ENCODE measurements at places on chromosomes 6 and 20.

- no peak for DNase-seq
Measured at GRCh38 chr20:32960222-32960518, 44.1 kb downstream of the SUN5 start.

DNA sequence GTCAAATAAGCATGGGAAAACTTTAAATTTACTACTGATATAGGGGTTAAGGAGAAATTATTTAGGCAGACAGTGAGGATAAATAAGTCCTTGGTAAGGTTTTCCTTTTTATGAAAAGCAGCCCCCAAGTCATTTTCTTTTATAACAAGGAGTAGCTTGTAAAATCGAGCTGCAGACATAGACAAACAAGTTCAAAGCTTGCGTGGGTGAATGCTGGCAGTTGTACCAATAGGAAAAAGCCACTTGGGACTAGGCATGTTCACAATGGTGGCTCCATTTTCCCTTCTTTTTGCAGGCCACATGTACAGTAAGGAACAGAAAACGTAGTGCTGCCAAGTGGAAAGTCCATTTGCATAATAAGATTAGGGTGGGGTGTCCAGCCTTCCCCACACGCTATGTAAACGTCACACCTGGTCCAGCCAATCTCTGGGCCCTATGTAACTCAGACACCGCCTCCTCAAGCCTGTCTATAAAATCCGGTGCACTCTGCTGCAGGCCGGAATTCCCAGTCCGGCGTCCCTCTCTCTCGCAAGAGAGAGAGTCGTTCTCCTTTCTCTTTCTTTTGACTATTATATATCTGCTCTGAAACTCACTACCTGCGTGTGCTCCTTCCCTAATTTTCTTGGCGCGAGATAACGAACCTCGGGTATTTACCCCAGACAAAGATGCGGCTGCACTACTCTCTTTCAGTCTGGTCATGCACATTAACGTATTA, 217.1 kb upstream of the MAN1A1 start:
- DNase-seq, result no peak

DNA sequence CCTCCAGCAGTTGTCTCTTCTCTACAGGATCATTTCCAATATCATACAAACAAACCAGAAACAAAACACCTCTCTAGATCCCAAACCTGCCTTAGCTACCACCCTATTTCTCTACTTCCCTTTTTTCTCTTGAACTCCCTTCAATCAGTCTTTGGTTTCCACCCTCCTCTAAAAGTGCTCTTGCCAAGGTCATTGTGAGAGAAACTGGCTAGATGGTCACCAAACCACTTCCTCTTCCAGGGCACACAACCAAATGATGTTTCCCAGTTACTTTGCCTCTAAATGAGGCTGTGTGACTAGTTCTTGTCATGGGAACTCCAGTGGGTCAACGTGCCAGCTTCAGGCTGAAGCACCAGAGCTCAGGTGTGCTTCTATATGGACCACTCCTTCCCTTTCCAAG, 85.8 kb upstream of the ARMC2 start:
- DNase-seq, result no peak

DNA sequence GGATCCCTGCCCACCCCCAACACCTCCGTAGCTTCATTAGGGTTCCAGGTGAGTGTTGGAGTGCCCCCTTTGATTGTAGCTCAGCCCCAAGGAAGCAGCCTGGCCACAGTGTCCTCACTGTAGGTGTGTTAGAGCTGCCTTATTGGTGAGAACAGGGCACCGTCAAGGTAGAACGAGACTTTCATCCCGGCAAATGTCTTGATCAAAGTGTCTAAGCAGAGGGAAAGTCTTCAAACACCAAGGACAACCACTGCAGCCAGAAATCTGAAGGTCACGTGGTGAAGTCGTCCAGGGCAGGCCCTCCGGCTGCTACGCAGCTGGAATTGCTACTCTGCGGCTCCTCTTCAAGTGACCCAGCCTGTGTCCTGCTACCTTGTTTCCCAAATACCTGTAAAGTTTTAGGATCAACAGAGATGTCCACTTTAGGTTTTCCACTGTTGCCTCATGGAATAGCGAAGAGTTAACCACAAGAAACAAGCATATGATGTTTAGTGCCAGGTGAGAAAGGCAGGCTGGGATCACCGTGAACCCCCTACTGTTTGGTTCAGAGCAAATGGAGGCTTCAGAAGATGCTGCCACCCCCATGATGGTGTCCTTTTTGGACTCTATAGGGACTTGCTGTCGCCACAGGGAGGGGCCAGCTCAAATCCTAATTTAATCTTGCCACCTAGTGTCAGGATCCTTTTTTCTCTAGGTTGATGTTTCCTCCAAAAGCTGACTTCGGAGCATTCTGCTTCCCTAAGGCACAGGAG, 1.7 kb upstream of the DLL1 start:
- DNase-seq, result no peak

DNA sequence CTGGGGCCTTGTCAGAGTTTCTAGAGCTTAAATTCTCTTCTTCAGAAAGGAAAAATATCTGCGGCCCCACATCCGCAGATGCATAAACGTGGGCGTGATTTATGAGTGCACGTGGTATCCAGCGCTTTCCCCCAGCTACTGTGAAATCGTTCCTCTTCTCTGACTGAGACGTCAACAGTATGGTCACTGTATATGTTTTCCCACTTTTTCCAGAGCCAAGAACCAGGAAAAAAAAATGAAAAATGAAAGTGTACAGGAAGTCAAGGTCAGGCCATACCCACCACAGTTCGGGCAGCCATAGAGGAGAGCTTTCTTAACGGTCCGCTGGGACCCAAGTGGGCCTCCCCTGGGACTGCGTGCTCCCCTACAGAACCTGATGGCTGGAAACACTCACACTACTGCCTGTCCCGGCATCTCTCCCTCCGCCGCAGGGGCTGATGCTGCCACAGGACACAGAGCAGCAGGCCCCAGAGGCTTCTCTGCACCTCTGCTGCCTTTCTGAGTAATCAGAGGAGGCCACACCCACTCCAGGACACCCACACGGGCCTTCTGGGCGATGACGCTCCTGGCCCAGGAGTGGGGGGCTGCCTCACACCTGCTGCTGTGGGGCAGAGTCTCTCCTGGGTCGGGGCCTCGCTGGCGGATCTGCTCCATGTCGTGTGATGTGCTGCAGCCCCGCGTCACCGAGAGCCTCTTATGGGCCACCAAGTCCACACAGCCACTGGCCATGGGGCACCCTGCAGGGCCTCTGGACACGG, 16.4 kb upstream of the STX16 start:
- peak; percentile 57 for DNase-seq

DNA sequence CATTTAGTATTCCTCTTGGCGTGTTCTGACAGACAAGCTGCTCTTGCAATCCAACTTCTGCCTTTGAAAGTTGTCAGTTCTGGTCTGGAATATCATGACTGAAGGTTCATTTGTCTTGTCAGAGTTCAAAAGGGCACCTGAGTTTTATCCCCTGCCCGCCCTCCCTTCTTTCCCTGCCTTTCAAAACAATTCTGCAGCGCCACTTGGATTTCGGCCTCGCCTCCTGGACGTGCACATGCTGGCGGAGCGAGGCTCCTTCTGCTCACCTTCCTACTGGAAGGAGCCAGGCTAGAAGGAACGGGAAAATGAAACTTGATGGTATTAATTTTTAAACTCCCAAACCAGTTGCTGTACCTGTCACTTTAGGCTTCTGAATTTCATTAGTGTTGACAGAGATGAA, 55.7 kb upstream of the HDGFL1 start:
- DNase-seq, result no peak

GRCh38 chr6:27406085-27406484, 17.5 kb downstream of the ZNF391 start:
- DNase-seq, result no peak

DNA sequence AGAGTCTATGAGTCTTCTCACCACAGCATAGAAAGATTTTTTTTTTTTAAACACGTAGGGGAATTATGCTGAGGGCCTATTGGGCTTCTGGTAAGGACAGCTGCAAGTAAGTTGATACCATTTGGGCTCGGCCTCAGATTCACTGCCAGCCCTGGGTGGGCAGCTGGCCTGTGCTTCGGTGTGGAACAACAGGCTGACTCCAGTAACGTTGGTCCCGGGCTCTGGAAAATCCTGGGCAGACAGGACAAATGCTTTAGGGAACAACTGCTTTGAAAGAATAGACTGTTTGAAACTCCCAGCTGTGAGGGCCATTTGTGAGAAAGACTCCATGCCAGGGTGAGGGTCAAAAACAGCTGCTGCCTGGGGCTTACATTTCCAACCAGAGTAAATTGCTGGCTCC, 366.5 kb downstream of the QKI start:
- no peak for DNase-seq

GRCh38 chr6:45576648-45577624, 199.2 kb upstream of the SUPT3H start:
- DNase-seq, result peak; percentile 84

GRCh38 chr6:169724494-169725124, at the start of gene PHF10:
Gene PHF10, minus strand, starts transcription at chr6:169724500. Its CDS starts 569 bp downstream, at chr6:169723931.
- DNase-seq, result peak; percentile 83

- no peak for DNase-seq
Measured at GRCh38 chr6:39214846-39215639, 14.2 kb downstream of the KCNK5 start.

DNA sequence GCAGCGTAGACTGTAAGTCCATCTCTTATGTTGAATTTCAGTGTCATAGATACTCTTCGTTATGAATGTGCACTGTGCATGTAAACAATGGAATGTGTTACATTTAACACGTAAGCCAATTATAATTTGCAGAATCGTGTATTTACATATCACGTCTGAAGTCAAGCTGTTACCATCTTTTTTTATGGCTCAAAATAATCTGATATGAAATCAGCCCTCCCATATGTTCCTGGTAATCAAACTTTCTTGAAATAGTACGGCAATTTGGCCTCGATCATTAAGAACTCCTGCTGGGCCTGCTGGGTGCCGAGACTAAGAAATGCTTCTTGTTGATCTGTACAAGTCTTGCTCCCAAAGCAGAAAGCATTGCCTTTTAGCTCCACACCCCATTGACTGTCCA, 89.6 kb upstream of the DOK5 start:
- DNase-seq, result no peak

GRCh38 chr20:5592823-5593739, 157.1 kb upstream of the SHLD1 start:
- DNase-seq, result no peak

GRCh38 chr6:113642714-113643406, 214.3 kb upstream of the MARCKS start:
- no peak for DNase-seq

DNA sequence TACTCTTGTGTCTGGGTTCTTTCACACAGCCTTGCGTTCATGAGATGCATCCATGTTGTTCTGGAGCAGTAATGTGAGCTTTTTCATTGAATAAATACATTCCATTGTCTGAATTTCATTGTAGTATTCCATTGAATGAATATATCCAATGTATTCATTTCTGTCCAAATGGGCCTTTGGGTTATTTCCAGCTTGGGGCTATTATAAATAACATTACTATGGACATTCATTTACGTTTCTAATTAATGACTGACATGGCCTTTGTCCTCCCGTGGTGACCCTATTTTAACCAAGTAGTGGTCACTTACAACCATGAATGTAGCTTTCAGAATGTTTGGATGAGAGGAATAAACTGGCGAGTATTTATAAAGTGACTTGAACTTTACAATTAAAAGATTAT, 30.1 kb upstream of the NAA20 start:
- DNase-seq, result no peak

GRCh38 chr20:25533920-25534700, 51.2 kb downstream of the NINL start:
- DNase-seq, result no peak

All from upper lobe of right lung (tissue), 1 donor.